ENCODE measurements at places on chromosomes 1 and 21.
A peak's percentile ranks its signal among the peaks of the same experiment; 100 is the strongest.

DNA sequence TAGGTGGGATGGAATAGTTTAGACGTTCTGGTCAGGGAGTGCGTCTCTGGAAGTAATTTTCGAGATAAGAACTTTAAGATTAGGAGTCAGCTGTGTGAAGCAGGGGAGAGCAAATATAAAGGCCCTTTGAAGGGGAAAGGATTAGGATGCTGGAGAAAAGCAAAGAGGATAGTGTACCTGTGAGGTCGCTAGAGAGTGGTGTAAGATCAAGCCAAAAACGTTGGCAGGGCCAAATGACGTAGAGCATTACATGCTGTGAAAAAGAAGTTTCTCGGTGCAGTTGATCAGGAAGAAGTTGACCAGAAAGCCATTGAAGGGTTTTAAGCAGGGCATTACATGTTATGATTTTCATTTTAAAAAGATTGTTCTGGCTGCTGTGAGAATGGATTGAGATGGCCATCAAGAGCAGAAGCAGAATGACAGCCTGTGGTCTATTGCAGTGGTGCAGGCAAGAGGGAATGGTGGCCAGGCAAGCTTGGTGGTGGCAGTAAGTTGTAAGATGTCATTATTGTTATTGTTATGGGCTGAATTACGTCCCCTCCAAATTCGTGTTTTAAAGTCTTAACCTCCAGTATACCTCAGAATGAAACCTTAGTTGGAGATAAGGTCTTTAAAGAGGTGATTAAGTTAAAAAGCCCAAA is 113.6 kb upstream of the KIF26B start:
- DNase-seq, result no peak

DNA sequence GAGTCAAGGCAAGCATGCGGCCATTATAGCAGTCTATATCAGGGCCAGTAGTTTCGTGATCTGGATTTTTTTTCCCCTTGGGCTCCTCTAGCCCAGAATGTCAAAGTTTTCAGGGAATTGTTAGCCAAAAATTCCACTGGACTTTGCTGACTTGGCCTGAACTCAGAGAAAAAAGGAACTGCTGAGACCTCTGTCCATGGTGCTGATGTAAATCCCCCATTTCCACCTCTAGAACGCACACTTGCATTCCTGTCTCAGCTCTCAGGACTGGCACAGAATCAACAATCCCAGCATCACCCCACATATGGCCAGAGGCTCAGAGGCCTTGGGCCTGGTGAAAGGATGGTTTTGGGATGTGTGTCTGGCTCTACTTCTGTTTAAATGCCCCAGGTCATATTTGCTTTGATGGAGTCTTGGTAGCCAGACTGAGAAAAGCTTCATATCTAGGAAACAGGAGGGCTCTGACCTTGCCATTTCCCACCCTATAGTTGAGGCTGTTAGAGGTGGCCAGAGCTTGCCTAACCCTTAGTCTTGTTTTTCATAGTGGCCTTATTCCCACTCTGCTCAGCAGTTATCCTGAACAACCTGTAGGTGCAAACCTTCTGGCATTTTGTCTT is 16.9 kb upstream of the EFCAB14 start:
- peak; percentile 24 for DNase-seq

DNA sequence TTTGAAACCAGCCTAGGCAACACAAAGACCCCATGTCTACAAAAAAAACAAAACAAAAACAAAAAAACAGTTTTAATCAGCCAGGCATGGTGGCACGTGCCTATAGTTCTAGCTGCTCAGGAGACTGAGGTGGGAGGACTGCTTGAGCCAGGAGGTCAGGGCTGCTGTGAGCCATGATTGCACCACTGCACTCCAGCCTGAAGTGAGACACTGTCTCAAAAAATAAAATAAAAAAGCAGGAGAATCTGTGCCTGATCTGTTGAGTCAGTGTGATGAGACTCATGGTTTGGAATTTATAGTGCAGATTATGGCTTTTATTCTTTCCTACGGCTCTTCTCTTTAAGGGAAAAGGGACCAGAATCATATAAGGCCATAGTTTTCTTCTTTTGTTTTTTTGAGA is 16.5 kb downstream of the TRIT1 start:
- DNase-seq, result peak; percentile 40

GRCh38 chr1:27053977-27054753 is 41.5 kb upstream of the TENT5B start:
- no peak for DNase-seq

GRCh38 chr1:115867216-115867615 is 26.3 kb upstream of the NHLH2 start:
- no peak for DNase-seq

Measured in fibroblast of skin of left quadriceps (primary cell).